ENCODE measurements at places on chromosomes 13 and 19.

GRCh38 chr19:41528106-41528505 is 47.9 kb upstream of the CEACAM21 start:
- peak; percentile 68 for DNase-seq

DNA sequence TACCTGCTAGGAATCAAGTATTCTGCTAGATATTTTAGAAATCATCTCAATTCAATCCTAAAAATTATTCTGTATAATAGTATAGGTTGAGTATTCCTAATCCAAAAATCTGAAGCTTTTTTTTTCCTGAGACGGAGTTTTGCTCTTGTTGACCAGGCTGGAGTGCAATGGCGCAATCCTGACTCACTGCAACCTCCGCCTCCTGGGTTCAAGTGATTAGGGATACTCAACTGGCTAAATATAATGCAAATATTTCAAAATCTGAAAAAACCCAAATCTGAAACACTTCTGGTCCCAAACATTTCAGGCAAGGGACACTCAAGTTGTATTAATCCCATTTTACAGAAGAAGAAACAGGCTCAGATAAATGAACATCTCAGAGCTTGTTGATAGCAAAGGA is 17.2 kb upstream of the USPL1 start:
- no peak for DNase-seq

DNA sequence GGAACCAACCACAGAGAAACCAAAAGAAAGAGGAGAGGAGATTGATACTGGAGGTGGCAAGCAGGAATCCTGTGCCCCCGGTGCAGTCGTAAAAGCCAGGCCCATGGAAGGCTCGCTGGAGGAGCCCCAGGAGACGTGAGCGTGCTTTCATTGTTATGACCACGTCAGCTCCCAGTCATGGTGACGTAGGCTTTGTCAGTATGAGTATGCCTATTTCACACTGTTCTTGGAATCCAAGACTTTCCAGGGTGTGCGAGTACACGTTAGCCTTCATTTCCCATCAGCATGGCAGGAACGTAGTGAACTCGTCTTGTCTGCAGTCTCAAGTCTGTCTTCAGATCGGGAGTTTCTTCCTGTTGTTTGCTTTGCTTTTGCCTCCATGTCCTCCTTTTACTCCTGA is 15.4 kb upstream of the CHAMP1 start:
- no peak for DNase-seq

- peak; percentile 2 for DNase-seq
Observed at GRCh38 chr13:88958821-88959220, 1287.7 kb downstream of the SLITRK5 start.

GRCh38 chr13:66508153-66508909 is 721.8 kb downstream of the PCDH9 start:
- peak; percentile 30 for DNase-seq

DNA sequence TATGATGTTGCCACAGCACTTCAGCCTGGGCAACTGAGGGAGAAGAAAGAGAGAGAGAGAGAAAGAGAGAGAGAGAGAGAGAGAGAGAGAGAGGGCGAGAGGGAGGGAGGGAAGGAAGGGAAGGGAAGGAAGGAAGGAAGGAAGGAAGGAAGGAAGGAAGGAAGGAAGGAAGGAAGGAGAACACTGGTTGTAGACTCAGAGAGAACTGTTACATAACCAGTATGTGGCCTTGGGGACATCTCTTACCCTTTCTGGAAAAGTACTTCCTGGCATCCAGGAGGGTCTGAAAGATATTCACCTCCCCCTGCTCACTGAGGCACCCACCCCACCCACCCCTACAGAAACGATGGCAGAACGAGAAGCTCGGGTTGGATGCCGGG is 2.7 kb upstream of the ARHGEF1 start:
- no peak for DNase-seq

- no peak for DNase-seq
Observed at GRCh38 chr13:47480951-47481350, 520.1 kb downstream of the SUCLA2 start.

DNA sequence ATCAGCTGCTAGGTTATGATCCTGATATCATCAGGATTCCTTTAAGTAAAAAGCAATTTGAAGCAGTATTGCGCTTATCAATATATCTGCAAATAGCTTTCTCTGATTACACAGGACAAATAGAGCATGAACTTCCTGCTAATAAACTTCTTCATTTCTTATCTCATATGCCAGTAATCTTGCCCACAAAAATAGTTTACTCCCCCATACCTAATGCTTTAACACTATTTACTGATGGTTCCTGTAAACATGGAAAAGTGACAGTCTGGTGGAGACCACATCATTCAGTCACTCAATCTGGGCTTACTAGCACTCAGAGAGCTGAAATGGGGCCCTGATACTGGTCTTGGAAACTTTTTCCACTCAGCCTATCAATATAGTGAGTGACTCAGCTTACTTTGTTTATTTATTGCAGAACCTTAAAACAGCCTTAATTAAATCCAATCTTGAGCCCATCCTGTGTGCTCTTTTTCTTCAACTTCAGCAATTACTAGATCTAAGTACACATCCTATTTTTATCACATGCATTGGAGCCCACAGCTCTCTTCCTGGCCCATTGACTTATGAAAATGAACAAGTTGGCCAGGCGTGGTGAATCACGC is 1464.3 kb downstream of the UQCRFS1 start:
- no peak for DNase-seq

DNA sequence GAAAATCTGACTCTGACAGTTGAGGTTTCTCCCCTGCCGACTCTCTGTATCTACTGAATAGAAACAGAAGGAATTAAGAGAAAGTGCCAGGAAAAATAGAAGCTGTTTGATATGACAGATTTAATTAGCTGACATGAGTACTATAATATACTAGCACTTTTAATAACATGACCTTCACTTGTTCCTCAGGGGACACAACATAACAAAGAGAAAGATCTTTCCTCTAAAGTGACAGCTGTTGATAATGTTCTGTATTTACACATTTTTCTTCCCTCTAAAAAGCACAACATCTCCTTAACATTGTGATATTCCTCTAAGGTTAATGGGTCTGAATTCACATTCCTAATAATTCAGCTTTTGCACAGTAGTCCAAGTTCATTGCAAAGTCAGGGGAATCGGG is 1136.0 kb downstream of the PCDH17 start:
- DNase-seq: no peak

Data from epithelial cell of esophagus (primary cell).